Erythroblast (primary cell): ENCODE measurements at places on chromosomes 13 and 19.

DNA sequence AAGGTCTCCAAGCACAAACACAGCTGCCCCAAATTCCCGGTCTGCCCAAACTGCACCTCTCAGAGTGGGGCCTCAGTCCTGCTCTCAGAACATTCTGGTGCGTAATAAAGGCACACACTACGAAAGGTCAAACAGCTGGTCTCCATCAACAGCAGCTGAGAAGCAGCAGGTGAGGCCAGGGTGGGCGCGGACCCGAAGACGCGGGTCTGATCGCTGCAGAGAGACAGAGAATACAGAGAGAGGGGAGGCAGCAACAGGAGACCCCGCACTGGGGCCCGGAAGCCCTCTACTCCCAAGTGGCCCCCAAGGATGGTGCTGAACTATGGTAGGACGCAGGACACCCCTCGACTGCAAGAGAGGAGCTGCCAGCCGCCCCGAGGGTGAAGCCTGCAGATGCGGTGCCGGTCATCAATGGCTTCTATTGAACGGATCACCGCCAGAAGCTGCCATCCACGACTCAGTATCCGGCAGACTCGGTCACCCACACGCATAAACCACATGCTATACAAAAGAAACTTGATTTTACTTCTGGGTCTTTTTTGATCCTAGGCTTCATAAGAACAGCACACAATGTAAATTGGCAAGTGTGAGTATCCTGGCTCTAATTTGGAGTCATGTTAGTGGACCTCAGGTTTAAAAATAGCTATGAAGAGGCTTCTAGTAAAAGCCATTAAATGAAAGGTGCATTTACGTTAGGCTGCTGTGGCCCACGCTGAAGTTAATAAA is 33.4 kb downstream of the STK24 start:
- no peak for DNase-seq

DNA sequence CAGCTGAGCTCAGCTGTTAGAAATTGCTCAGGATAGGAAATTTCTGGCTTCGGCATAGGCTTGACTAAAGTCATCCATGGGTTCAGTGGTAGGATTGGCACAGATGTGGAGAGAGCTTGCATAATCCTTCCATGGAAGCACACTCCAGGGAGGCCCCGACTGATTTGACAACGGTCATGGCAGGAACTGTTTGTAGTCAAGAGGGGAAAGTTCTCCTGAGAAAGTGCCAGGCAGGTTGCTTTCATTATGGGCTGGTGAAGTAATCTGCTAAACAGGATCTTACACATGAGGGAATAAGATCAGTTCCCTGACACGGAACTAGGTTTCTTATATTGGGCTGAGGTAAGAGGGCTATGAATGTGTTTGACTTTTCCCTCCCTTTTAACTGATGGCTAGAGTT is 120.1 kb downstream of the RGCC start:
- no peak for DNase-seq

DNA sequence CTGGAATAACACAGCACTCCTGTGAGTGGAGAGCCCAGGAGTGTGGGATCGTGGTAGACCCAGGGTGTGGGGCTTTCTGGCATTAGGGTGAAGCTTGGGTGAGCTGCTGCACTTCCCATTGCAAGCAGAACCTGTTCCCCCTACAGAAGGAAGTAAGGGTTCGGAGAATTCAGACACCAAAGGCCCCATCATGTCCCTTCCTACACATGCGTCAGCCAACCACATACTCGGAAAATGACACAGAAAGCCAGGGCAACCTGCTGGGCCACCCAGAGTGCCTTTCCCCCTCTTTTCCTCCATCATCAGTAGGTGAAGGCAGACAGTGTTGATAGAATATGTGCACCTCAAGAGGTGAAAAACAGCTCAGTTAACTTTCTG is 42.9 kb downstream of the GGACT start:
- DNase-seq, result no peak

- DNase-seq, result peak; percentile 86
These were observed 749 bp downstream of the GDF15 start for GRCh38 chr19:18386543-18387271.

DNA sequence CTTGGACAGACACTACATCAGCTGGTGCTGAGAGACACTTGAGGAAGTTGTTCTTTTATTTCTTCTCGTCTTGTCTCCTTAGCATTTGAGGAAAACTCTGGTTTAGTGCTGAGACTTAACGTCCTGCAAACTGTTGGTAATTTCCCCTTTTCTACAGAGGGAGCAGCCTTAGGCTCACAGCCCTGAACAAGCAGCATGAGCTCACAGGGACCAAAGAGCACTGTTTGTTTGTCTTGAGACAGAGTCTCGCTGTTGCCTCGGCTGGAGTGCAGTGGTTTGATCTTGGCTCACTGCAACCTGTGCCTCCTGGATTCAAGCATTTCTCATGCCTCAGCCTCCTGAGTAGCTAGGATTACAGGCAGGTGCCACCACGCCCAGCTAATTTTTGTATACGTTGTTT is 5.5 kb downstream of the ZNF805 start:
- DNase-seq, result no peak

DNA sequence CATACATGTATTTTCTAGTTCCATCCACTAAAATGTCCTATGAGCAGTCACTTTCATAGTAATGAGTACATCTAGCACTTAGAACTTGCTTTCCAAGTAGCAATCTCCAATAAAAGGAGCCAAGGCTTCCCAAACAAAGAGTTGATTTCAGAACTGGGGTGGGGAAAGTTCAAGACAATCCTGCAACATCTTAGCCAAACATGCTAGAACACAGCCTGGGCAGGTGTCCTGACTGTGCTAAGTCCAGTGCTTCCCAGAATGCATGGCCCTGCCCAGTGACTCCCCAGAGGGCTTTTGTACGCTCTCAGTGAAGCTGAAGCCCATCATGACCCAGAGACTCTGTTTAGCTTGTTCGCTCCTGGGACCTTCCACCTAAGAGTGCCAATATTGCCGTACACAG is 106.7 kb upstream of the UBAC2 start:
- DNase-seq, result no peak

DNA sequence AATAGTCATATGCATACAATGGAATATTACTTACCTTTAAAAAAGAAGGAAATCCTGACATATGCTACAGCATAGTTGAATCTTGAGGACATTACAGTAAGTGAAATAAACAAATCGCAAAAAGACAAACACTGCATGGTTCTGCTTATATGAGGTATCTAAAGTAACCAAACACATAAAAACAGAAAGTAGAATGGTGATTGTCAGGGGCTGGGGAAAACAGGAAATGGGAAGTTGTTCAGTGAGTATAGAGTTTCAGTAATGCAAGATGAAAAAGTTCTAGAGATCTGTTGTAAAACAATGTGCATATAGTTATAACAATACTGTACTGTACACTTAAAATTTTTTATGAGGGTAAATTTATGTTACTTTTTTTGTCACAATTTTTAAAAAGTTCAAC is 219.4 kb downstream of the KLF5 start:
- no peak for DNase-seq

- DNase-seq, result no peak
These were observed 11.6 kb upstream of the RETN start for GRCh38 chr19:7657131-7657751.

DNA sequence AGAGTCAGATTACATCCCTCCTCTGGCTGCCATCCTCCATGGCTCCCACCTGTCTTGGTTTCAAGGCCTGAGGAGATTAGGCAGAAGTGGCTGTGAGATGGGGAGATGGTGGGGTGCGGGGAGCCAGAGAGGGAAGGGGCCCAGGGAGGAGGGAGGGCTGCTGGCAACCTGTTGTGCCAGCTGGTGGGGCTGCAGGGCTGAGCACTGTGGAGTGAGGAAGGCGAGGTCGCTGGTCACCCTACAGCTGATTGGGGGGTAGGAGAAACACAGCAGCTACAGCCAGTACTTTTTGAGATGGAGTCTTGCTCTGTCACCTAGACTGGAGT is 48.3 kb downstream of the CD320 start:
- no peak for DNase-seq

DNA sequence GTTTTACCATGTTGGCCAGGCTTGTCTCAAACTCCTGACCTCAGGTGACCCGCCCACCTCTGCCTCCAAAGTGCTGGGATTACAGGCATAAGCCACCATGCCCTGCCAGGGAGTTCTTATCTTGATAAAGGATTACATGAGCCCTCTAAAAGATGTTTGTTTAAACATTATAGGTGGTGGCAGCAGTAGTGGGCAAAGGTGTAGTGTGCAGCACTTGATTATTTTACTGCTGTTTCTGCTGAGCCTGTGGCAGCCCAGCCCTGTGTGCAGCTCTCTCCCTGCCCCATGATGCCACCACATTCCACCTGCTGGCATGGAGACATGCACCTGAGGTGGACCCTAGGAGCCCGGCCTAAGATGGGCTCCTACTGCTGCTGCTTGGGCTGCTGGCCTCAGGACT is 54.0 kb downstream of the ZNF429 start:
- DNase-seq, result no peak

DNA sequence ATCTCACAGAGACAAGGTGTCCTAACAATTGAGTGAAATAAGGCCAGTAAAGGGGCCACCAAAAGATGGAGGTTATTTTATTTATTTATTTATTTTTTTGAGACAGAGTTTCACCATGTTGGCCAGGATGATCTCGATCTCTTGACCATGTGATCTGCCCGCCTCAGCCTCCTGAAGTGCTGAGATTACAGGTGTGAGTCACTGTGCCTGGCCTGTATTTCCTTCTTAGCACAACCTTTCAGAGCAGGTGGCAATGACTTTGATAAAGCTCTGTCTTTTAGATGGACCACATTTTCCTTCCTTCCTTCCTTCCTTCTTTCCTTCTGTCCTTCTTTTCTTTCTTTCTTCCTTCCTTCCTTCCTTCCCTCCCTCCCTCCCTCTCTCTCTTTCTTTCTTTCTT is 11.0 kb upstream of the DOCK6 start:
- no peak for DNase-seq

DNA sequence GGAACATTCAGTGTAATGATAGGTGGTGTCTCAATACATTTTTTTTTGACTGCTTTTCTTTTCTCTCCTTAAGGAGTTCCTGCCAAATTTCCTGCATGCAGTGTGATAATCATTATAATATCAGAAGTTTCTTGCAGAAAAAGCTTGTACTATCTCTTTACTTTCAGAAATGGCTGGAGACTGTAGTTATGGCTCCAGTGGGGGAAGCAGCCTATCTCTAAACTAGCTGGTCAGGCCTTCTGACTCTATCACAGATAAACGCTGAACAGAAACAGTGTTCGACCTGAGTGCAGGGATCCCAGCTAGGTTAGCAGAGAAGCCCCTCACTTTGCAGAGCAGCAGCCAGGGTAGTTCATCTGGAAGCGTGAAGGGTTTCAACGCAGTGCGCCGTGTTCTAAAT is 1.9 kb downstream of the CCNE1 start:
- peak; percentile 90 for DNase-seq

- no peak for DNase-seq
These were observed 15.0 kb upstream of the MIER2 start for GRCh38 chr19:359653-359925.

DNA sequence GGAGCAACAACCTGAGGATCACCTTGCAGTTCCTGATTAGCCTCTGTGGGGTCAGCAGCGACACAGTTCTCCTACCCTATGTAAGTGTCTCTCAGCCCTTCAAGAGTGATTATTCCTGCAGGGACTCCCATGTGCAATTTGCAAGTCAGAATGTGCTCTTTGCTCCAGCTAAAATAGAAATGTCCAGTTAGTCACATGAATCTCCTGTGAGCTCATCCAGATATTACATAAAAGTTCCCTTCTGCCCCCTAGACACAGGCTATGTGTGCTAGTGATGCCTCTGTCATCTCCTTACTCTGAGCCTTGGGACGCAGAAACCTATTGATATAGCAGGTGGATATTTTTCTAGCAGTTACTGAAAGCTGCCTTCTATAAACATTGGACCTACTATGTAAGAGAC is 105.5 kb downstream of the ZAR1L start:
- DNase-seq, result no peak

- no peak for DNase-seq
These were observed 186.2 kb downstream of the RGCC start for GRCh38 chr13:41643507-41643906.

DNA sequence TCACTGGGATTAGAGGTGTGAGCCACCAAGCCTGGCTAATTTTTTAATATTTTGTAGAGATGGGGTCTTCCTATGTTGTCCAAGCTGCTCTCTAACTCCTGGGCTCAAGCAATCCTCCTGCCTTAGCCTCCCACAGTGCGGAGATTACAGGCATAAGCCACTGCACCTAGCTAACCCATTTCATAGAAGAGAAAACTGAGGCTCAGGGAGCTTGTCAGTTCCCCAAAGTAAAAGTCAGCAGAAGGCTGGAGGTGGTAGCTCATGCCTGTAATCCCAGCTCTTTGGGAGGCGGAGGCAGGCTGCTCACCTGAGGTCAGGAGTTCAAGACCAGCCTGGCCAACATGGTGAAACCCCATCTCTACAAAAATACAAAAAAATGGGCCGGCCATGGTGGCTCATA is 8.8 kb upstream of the HOMER3 start:
- no peak for DNase-seq

DNA sequence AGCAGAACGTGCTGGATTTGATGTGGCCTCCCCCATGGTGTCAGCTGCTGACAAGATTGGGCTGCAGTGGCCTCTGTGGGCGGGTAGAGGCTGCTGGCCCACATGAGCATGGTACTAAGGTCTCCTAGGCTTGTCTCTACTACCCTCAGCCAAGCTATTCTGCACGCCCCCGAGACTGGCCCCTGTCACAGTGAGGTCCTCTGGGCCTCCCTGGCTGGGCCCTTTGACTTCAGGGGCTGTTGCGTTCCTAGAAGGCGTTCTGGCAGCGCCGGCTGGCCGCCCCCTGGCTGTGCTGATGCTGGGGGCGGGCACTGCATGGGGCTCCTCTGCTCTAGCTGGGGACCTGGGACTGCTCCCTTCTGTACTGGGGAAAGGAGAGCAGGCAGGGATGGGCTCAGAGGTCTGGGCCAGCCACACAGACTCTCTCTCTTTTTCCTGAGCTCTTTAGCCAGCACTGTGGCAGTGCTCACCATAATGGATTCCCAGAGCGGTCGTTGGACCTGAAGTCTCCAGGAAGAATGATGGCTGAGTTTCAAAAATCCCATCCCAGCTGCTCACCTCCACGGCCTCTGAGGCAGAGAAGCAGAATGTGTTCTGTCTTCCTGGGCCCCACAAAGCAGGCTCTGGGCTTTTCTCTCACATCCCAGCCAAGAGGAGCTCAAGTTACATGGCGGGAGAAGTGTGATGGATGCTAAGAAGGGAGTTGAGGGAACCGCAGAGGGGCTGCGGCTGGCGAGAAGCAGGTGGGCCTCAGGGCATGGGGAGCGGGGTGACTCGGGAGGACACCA is 32.3 kb downstream of the TSSK6 start:
- no peak for DNase-seq

DNA sequence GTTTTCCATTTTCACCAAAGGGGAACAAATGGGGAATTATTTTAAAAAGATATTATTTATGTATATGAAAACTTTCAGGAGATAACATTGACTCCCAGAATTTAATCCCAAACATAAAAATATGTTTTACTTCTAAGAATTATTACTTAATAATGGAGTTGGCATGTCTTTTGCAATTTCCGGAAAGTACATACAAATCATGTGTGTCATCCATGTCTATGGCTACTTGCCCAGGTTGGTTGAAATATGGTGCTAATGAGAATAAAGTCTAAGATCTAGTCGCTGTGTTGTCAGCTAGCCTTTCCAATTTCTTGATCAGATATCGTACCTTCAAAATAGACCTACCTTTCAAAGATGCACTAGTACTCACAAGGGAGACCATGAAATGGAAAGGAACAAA is 1003.2 kb upstream of the PCDH20 start:
- DNase-seq, result no peak

GRCh38 chr19:12782174-12782423 is 6.7 kb upstream of the HOOK2 start:
- DNase-seq, result no peak

- DNase-seq, result no peak
These were observed 447.1 kb downstream of the KLF12 start for GRCh38 chr13:73687087-73687486.
